ACHN (cell line): ENCODE measurements at places on chromosomes 12 and 14.

- no peak for DNase-seq
These were observed 10.6 kb upstream of the MLXIP start for GRCh38 chr12:122067966-122068365.

GRCh38 chr14:75917322-75917945 lies 64.4 kb downstream of the TGFB3 start:
- no peak for DNase-seq

GRCh38 chr12:78672033-78672432 lies 192.5 kb upstream of the SYT1 start:
- peak; percentile 46 for DNase-seq

GRCh38 chr12:57435293-57435692 lies 709 bp downstream of the INHBC start:
- DNase-seq: no peak

DNA sequence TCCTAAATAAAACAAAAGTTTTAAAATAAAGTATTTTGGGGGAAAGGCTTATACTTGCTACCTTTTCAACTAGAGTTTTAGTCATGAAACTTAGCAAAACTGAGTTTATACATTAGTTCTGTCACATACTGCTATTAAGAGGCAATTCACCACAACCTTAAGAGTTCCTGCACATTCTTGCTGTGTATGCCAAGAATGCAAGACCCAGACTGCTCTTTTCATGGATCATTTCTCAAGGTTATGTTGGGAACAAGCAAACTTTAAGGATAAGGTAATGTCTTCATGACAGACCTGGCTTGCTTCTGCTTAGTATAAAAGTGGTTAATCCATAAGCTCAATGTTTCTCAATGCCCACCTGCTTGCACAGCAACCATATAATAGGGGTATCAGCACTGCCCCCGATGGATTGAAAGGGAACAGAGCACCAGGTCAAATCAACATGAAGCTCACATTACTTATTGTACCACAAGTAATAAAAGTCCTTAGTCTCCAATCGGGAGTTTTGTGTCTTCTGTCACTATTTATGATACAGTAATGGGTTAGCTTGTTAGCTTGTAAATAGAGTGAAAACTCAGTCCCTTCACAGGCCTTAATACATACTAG lies 67.6 kb downstream of the KIF21A start:
- DNase-seq: peak; percentile 63

- DNase-seq: no peak
These were observed 5.6 kb downstream of the CDCA4 start for GRCh38 chr14:105015242-105015641.

- peak; percentile 43 for DNase-seq
These were observed 47.3 kb upstream of the LRIG3 start for GRCh38 chr12:58967561-58967960.

GRCh38 chr12:131487388-131488124 lies 223.3 kb upstream of the SFSWAP start:
- peak; percentile 65 for DNase-seq

DNA sequence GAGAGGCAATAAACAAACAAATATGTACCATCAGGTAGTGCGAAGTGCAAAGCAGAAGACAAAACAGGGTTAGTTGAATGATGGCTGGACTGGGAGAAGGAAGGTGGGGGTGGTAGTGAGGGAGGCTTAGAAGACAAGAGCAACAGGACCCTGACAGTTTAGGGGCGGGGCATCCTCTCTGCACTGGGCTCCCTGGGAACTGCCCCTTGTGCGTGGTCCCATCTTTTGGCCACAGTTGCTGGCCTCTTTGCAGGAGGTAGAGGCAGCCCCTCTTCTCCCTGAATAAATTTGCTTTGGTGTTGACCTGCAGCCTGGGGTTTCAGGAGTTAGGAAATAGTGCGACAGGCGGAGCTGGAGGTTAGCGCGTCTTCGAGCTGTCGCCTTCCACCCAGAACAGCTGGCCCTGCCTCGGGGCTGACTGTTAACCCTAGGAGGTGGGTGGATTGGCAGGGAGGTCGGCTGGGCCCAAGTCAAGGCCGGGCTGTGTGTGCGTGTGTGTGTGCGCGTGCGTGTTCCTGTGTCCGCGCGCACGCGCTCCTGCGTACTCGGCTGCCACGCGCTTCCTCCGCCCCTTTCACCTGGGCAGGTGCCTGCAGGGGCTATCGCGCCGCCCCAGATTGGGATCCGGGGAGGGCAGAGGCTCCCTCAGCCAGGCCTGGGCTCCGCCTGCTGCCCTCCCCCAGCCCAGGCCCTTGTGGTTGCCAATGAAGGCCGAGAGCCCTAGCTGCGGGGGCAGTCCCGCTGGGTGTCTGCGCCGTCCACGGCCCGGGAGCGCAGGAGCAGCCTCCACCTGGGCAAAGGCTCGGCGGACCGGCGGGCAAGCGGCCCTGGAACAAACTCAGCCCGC lies 180.8 kb downstream of the ADCK1 start:
- no peak for DNase-seq

GRCh38 chr12:130162267-130162666 lies at the start of gene FZD10:
Gene FZD10, plus strand, starts transcription at chr12:130162464. Its CDS starts 479 bp downstream, at chr12:130162943.
- no peak for DNase-seq

DNA sequence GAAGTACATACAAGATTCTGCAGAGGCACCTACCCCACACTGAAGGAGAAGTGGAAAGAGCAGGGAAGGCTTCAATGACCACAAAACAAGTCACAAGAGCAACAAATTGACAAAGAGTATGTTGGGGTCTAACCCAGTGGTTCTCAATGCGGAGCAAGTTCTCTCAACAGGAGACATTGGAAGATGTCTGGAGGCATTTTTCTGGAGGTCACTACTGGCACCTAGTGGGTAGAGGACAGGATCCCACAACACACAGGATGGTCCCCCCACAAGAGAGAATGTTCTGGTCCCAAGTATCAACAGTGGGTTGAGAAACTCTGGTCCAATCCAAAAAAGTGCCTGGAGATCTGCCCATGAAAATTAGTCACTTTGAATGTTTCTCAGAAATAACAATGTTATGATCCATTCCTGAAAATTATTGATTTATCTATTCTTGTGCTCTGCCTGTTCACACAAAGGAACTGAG lies 3.4 kb downstream of the SSH1 start:
- DNase-seq: peak; percentile 79

- DNase-seq: peak; percentile 6
These were observed 136.3 kb downstream of the HELB start for GRCh38 chr12:66438601-66439000.

GRCh38 chr12:103865151-103865730 lies 24.2 kb upstream of the NT5DC3 start:
- no peak for DNase-seq

DNA sequence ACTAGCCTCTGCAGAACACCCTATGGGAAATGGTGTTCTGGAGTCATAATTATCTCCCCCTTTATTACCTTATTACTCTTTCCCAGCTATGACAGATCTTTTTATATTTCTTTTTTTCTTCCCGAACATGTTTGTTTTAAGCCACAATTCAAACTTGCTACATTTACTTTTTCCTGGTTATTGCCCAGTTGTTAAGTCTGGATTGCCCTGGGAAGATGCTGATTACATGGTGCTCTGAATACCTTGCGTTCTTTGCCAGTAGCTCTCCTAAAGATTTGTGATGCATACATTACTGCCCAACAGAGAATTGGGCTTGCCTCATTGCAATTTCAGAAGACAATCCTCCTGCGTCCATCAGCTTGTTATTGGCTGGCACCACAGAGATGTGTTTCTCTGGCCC lies 118.3 kb upstream of the FGD4 start:
- DNase-seq: no peak

GRCh38 chr14:37145395-37145794 lies 27.0 kb downstream of the SLC25A21 start:
- no peak for DNase-seq

DNA sequence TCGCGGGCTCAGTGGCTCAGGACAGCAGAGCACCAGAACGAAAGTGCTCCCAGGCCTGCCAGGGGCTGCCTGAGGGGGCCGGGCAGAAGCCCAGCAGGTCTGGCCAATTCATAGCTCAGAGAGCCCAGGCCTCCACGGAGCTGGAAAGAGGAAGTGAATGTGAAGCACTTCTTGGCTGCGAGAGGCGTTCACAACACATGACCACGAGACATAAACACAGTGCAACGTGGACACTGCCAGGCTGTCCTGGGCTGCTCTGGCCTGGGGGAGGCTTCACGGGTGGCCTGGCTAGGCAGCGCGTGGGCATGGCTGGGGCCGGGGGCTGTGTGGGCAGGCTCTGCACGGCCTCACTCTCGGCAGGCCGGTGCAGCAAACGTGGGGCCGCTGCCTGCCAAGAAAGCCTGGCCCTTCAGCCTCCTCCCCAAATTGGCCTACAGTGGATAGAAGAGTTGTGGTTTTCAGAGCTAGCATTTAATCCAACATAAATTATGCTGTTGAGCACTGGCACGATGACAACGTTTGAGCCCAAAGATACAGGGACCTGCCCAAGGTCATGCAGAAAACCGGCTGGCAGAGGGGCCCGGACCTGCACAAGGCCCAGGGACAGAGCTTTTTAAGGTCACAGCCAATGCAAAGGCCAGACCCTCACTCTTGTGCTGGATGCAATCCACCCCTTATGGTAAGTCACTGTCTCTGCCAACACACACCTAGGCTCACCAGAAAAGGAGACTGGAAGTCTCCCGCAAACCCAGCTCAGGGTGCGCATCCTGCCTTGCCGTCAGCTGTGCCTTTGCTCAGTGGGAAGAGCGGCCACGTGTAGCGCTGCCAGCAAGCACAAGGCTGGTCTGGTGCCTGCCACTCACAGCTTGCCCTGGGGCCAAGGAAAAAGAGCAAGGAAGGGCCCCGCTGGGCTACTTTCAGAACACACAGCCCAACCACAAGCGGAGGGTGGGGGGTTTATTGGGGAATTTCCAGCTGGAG lies 8.6 kb downstream of the SLC25A29 start:
- no peak for DNase-seq

DNA sequence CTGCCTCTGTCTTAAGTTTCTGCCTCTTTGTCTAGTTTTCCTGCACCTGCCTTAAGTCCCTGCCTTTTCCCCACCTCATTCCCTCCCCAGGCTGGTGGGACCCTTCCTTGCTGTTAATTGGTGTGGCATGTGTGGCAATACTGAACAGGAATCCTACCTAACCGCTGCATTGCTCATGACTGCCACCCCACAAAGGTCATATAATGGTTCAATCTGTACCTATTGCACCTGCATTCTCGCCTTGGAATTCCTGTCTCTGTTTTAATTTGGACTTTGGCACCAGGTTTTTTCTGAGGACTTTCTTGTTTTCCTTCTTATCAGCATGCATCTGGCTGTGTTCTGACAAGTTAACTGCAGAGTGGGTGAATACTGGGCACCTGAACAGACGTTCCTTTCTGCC lies 966.2 kb upstream of the TMEM132C start:
- DNase-seq: no peak

- peak; percentile 43 for DNase-seq
These were observed 8.0 kb downstream of the IFT43 start for GRCh38 chr14:75993567-75994041.

GRCh38 chr14:89000007-89000942 lies 175.8 kb downstream of the TTC8 start:
- DNase-seq: peak; percentile 66

GRCh38 chr12:66808606-66809005 lies 129.7 kb upstream of the GRIP1 start:
- DNase-seq: no peak

GRCh38 chr12:76519538-76519937 lies 40.0 kb downstream of the OSBPL8 start:
- DNase-seq: no peak

- DNase-seq: no peak
These were observed 377 bp downstream of the CCNT1 start for GRCh38 chr12:48716168-48716492.

- no peak for DNase-seq
These were observed 7.0 kb downstream of the PPP1R12A start for GRCh38 chr12:79927772-79928474.

- no peak for DNase-seq
These were observed 768.8 kb upstream of the TBX3 start for GRCh38 chr12:115452751-115453281.
